ENCODE measurements at places on chromosomes 11 and 22.

- DNase-seq, result no peak
Measured at GRCh38 chr22:27401321-27401720, 400.2 kb downstream of the MN1 start.

GRCh38 chr22:33438273-33438672 is 380.1 kb upstream of the SYN3 start:
- peak; percentile 50 for DNase-seq

GRCh38 chr22:50183141-50183971 is 2.4 kb upstream of the TRABD start:
- DNase-seq, result no peak

DNA sequence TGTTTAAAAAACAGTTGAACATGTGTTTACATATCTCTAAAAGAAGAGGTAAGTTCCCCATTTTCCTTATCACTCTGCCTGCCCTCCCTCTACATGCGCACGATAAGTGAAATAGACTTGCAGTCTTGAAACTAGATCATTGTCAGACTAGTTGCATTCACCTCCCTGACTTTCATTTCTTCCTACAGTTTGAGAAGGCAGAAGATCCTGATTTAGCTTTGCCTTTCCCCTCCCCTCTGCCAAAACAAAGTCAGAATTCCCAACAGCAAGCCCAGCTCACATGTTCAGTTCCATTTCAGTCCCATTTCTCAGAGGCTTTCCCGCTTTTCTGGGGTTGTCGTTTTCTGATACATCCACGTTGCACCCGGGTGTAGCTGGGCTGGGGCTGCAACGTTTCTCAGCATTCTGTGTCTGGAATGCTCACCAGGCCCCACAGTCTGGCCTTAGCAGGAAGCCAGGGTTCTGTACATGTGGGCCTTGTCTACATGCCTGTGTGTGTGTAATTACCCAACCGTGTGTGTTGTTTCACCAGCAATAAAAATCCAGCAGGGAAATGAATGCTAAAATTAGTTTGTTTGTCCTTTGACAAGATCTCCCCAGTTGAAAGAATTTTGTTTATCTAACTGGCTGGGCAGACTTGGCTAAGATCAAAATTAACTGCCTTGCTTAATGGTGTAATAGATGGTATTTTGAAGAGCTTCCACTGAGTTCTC is 179.2 kb downstream of the DBX1 start:
- no peak for DNase-seq

DNA sequence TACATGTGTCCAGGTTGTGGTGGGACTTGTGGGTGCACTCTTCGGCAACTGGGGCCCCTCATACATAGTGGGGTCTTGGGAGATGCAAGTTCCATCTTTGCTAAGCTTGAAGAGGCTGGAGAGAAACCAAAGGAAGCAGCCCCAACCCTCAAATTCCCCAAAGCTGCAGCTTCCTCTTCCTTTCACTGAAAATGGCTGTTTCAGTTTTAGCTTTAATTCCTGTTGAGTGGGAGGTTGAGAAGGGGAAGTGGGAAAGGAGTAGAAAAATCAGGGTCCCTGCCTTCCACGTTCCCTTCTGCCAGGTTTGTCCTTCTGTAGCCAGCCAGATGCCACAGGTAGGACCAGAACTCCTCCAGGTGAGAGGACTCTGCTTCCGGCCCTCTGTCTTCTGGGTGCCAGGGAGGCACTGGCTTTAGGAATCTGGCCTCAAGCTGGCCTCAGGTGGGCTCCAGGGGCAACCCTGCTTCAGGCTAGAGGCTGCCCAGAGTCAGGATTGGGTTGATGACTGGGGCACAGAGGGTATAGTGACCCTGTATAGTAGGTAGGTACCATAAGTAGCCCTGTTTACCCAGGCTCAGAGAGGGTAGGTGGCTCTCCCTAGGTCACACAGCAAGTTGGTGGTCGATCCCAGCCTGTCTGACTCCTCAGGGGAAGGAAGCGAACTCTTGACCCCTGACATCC is 16.2 kb downstream of the P2RY6 start:
- DNase-seq, result no peak

DNA sequence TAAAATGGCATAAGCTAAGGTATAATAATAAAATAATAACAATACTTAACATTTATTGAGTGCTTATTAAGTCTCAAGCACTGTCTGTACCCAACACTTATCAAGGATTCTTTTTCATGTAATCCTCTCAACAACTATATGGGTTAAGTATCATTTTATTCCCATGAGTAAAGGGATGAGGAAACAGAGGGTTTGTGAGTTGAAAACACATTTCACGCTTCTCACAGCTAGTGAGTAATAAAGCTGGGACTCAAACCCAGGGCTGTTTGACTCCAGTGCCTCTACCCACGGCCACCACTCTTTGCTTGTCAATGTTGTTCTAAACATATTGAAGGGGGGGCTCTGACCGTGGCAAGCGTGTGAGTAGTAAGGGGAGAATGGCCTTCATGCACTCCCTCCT is 8.7 kb downstream of the CD3E start:
- DNase-seq, result peak; percentile 77

GRCh38 chr11:112162761-112163546 is 940 bp downstream of the IL18 start:
- no peak for DNase-seq

Data from NCI-H524 (cell line).